ENCODE measurements at places on chromosomes 1 and 21. TPM values are rescaled to one million over a fixed set of nuclear protein-coding genes. Genes with fewer than 3 reads are reported as not detected.

The CPT2 gene
- polyA plus RNA-seq = 36.9 TPM

The AMIGO1 gene
- polyA plus RNA-seq = 6.7 TPM

GRCh38 chr1:169451218-169451824, 24.0 kb upstream of the CCDC181 start:
- DNase-seq = no peak

DNA sequence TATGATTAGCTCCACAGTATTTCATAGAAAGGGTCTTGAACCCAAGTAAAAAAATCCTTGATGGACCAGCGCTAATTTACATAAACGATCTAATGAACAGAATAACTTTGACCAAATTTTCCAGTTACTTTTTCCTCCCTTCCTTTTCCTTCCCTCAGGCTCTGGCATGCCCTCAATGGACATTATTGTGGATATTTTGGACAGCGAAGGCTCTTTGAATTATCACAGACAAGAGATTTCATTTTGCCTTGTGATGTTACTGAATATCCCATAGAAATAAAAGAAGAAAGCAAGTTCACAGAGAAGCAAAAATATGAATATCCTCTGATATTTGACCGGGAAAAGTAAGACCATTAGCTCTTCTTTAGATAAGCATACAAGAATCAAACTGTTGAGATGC, 60.3 kb upstream of the EXO1 start:
- no peak for DNase-seq

DNA sequence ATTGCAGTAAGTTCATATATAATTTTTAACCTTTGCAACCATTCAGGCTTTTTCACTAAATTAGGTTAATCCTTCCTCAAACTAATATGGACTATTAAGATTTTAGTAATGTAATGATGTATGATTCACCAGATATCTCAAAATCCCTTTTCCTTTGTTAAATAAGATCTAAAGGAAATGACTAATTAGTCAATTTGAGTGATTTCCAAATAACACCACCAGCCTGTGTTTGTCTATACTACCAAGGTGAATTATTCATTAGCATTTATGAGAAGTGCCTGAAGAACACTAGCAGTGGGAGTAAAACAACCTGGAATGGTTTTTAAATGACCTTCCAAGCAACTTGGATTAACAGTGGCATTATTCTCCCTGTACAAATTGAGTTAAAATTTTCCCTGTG, 670.6 kb upstream of the PKN2 start:
- no peak for DNase-seq

DNA sequence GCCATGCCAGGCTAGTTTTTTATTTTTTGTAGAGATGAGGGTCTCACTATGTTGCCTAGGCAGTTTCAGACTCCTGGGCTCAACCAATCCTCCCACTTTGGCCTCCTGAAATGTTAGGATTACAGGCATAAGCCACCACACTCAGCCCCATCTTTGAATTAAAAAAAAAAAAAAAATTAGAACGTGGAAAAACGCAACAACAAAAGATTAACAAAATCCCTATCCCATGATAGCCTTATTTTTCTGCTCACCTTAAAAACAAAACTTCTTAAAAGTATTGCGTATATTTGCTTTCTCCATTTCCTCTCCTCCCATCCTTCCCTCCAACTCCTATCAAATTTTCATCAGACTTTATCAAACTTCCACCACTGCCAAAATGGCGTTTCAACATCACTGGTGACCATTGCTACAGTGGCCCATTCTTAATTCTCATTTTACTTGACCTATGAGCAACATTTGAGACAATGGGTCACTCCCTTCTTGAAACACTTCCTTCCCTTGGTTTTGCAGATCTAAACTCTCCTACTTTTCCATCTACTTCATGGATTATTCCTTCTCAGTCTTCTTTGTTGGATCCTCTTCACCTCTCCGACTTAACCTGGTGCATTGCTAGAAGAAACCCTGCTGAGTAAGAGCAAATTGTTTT, 579 bp upstream of the ZNF684 start:
- DNase-seq = no peak

GRCh38 chr1:109775398-109775797, 11.7 kb upstream of the EPS8L3 start:
- no peak for DNase-seq

DNA sequence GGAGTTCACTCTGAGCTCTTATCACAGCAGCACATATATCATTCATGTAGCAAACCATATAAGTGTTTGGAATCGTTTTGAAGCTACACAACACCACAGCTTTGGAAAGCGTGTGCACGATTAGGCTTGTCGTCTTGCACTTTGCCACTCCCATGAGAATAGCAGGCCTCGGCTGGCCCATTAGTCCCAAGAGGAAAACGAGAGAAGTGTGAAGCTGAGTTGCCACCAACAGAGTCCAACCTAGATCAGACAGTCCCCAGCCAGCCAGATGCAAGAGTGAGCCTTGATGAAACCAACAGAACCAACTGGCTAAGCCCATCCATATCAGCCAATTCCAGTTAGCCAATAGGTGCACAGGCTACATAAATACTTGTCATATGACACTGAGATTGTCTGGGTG, 238.4 kb downstream of the C1orf94 start:
- no peak for DNase-seq

GRCh38 chr1:91863498-91863897, 22.5 kb downstream of the TGFBR3 start:
- no peak for DNase-seq

DNA sequence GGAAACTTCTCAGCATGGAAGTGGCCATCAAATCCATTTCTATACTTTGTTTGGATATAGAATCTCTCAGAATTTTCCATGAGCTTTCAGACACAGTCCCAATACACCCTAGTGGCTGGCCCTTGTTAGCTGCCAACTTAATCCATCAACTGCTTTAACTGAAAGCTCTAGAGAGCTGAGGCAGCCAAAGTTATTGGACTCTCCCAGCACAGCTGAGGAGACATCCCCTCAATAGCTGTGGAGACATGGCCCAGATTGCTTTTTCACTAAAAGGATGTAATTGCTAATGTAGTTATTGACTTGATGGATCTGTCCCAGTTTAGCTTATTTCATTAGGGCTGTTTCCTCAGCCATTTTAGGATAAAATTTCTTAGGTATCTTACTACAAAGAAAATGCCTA, 94.8 kb upstream of the PRMT6 start:
- no peak for DNase-seq

GRCh38 chr1:4657960-4658541, 3.6 kb downstream of the AJAP1 start:
- no peak for DNase-seq

GRCh38 chr1:90704817-90705216, 12.3 kb downstream of the BARHL2 start:
- DNase-seq = no peak

The SEMA4A gene
- 7.7 TPM for polyA plus RNA-seq

The OR10J1 gene
- polyA plus RNA-seq = 8.3 TPM

The FCRL6 gene
- polyA plus RNA-seq = 1.3 TPM

The GBP6 gene
- 0.26 TPM for polyA plus RNA-seq

The HPDL gene
- polyA plus RNA-seq = not detected

The SH3BGRL3 gene
- polyA plus RNA-seq = 76.6 TPM

- DNase-seq = no peak
Observed at GRCh38 chr1:153509036-153509435, 26.8 kb downstream of the S100A6 start.

The THEM5 gene
- 0.57 TPM for polyA plus RNA-seq

The GNAT2 gene
- polyA plus RNA-seq = 4.1 TPM

GRCh38 chr21:45780647-45781046, 137.1 kb downstream of the PCBP3 start:
- no peak for DNase-seq

- DNase-seq = no peak
Observed at GRCh38 chr1:208235356-208235981, 8.7 kb downstream of the PLXNA2 start.

The S100A16 gene
- polyA plus RNA-seq = 126 TPM

The PHF13 gene
- polyA plus RNA-seq = 70.8 TPM

DNA sequence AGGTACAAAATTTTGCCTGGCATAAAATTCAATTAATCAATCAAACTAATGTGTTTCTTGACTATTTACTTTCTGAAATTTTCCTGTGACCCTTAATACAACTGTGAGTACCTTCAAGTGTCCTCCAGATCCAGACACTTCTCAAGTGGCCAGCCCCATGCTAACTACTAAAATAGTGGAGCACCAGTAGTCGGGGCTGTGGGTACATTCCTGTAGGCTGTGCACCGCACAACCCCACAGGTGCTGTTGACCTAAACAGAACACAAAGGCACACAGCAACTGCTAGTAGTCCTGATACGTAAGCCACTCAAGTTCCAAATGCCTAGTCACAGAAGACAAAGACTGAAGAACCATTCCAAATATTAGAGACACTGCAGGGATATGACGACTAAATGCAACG, 36.6 kb downstream of the TMEM50B start:
- DNase-seq = no peak

DNA sequence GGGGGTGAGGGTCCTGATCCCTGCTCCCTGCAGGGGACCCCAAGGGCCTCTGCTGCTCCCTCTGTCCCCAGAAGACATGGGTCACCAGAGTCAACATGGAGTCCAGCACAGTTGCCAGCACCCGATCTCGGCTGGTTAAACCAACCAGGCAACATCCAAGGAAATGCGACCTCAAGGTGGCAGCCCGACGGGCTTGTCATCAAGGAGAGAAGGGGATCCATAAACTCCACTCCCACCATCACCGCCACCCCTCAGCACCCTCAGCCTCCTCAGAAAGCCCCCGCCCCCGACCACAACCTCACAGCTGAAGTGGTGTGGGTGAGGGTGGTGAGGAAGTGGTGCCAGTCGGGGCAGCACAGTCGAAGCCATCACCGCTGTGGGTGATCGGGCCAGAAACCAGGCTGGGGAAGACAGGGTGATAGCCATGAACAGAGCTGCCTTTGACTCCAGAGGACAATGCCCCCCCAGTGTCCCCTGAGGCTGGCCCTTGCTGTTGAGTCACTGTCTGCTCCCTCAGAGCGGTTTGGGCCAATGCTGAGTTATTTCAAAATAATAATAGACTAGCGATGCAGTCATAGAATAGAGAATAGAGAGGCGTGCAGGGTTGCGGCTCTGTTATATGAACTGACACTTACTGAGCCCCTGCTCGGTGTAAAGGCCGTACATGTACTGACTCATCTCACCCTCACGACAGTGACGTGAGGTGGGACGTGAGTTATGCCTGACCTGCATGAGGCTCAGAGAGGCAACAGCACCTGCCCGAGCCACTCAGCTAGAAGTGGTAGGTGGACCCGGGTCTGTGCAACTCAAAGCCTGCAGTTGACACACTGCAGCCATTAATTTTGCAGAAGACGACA, 88.7 kb upstream of the IFFO2 start:
- DNase-seq = no peak

DNA sequence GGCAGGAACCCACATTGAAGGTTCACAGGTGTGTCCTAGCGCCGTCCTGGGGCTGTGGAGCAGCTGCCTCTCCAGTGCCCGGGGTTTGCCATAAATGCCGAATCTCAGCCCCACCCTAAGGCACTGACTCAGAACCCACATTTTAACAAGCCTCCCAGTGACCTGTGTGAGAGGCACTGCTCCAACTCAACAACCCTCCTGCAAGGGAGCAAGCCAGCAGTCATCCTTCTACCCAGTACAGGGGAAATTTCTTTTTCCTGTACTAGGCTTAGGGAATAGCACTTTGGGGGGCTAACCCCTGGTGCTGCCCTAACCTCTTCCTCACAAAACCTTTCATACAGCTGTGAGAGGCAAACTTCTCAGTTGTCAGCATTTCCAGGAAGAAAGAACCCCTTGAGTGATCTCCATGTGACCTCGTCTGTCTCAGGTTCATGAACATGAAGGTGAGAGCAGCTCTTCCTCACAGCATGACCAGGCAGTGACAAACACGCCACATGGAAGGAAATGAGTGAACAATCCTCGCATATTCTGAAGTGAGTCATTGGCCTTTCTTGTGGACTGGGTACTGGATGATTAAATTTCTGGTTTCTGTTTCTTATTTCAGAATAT, 11.4 kb upstream of the BCAR3 start:
- DNase-seq = no peak

- no peak for DNase-seq
Observed at GRCh38 chr1:84795213-84795612, 97.8 kb downstream of the LPAR3 start.

GRCh38 chr21:8991088-8991907, 1530.1 kb upstream of the TPTE start:
- no peak for DNase-seq

DNA sequence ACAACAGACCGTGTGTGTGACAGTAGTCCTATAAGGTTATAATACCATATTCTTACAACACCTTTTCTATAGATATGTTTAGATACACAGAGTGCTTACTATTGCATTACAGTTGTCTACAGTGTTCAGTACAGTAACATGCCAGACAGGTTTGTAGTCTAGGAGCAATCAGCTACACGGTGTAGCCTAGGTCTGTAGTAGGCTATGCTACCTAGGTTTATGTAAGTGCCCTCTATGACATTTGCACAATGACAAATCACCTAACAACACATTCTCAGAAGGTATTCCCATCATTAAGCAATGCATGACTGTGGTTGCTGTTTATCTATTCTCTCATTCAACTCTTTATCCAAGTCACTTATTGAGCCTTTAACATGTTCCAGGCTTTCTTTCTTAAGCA, 1.8 kb upstream of the WLS start:
- no peak for DNase-seq

The BATF3 gene
- 4.2 TPM for polyA plus RNA-seq

DNA sequence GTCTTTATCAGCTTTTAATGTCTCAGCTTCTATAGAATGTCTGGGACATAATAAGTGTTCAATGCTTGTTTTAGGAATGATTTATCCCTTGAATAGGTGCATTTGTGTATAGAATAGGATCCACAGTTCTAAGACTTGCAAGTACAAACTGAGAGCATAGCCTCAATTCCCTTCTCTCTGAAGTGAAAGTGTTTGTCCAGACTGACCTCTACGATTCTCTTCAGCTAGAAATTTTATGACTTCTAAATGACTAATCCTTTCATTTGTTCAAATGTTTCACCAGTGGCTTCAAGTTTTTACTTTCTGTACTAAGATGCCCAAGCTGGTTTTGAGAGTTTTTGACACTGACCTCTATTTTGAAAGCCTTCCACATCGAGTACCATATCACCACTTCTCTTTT, 608.2 kb upstream of the ADGRL4 start:
- DNase-seq = no peak

GRCh38 chr1:68426594-68426993, 23.2 kb downstream of the RPE65 start:
- no peak for DNase-seq

Data from testis (tissue), 5 donors.